ENCODE measurements at places on chromosomes 11 and 22. TPM values are rescaled to one million over a fixed set of nuclear protein-coding genes. Genes with fewer than 3 reads are reported as not detected.

Gene MPEG1
- total RNA-seq = not detected

DNA sequence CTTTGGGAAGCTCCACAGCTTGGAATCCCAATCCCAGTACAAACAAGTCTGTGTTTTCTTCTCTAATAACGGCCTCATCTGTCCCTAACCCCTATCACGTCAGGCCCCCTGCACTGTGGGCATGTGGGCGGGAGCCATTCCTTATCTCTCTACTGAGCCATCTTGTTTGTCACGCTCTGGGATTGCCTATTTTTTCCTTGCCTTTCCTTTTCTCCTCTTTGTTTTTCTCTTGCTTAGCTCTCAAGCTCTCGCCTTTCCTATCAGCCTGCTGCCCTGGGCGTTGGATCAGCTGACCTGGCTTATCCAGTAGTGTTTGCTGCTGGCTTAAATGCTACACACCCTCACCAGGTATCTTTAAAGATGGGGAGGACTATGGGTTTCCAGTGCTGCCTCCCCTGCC, 35.8 kb downstream of the ARHGAP1 start:
- H3K4me1 ChIP-seq = peaks cover 21% of the 10 kb centered on the region
- no peak for DNase-seq
- H3K27ac ChIP-seq = no peak overlapping the region
- H3K36me3 ChIP-seq = peaks cover 30% of the 10 kb centered on the region

DNA sequence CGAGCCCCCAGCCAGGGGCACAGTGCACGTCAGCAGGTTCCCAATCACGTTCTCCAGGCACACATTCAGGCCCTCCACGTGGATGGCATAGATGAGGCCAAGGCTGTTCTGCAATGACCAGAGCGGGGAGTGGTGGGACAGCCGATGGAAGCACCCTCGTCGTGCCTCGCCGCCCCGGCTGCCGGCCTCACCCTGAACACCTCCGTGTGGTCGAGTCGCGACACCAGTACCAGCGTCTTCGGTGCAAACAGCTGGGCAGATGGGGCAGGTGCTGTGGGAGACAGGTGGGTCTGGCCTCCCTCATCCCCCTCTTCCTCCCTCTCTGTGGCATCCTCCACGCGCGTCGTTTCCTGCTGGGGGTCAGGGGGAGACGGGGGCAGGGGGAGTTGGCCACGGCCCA, 7.5 kb downstream of the SBF1 start:
- H3K4me3 ChIP-seq = no peak overlapping the region
- DNase-seq = no peak
- peaks cover 8% of the 10 kb centered on the region for H3K36me3 ChIP-seq
- H3K4me1 ChIP-seq = peaks cover 11% of the 10 kb centered on the region

GRCh38 chr11:117872975-117873827, 3.3 kb downstream of the FXYD6 start:
- H3K4me3 ChIP-seq = no peak overlapping the region
- no peaks in the 10 kb centered on the region for H3K4me1 ChIP-seq
- no peak overlapping the region for H3K27ac ChIP-seq
- no peaks in the 10 kb centered on the region for H3K36me3 ChIP-seq
- peaks cover 78% of the 10 kb centered on the region for H3K27me3 ChIP-seq

DNA sequence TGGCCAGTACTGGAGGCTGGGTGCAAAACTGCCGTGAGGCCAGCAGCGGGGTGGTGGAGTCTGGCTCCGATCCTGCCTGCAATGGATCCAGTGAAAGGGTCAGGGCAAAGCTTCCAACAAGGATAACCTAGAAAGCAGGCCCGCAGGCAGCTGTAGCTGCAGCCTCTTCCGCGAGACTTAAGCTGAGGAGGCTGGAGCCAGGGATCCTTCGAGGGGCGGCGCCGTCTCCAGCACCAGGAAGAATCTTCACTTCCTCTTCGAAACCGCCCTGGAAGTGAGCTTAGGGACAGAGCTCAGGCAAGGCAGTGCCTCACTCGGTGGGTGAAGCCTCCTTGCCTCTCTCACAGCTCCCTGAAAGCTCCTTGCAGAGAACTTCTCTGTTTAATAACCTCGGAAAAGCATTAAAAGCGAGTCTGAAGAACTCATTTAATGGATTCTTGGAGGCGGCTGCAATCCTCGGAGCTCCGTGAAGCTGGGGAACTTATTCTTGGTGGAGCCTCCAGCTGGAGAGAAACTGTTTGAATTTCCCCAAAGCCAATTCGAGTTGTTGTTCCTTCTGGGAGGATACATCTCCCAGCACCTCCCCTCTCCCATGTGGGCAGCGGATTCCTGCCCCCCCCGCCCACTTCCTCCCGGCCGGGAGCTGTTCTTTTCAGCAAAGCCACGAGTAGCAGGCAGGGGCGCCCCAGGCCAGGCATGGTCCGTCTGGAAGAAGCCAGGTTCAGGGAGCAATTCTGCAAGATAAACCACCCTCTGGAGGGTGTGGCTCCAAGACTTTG, 169.9 kb downstream of the CTTN start:
- DNase-seq = peak; percentile 13
- H3K27ac ChIP-seq = no peak overlapping the region
- H3K4me3 ChIP-seq = peak overlapping the region; percentile 74
- H3K4me1 ChIP-seq = no peaks in the 10 kb centered on the region

GRCh38 chr11:62770778-62771143, 435 bp upstream of the TAF6L start:
- H3K4me1 ChIP-seq = peaks cover 22% of the 10 kb centered on the region
- H3K27ac ChIP-seq = peak overlapping the region; percentile 95
- DNase-seq = no peak
- H3K4me3 ChIP-seq = peak overlapping the region; percentile 93
- H3K36me3 ChIP-seq = peaks cover 21% of the 10 kb centered on the region

DNA sequence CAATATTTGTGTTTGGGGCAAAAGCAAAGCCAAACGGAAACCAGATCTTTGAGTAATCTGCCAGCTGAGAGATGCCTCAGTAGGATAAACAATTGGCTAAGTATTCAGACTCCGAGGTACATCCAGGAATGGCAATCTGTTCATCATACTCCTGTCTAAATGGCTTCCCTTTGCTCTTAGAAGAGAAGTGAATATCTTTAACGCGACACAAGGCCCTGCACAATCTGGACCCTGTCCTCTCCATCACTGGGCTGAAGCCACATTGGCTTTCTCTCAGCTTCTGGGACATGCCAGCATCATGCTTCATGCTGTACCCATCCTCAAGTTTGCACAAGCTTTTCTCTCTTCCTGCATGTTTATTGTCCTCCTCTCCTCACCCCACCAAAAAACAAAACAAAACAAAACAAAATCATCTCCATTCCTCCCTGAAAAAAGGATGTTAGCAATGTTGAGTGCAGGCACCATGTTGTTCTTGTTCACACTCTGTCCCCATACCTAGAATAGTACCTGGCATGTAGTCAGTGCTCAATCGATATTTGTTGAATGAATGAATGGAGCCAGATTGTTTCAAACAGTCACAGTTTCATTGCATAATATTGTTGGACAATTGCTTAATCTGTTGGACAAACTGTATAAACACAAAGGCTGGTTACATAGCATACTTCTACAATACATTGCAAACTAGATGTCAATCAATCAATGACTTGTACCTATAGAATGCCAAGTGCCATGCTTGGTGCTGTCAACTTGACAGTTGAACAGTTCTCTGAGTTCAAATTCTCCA, 38.2 kb upstream of the SESN3 start:
- H3K27ac ChIP-seq = no peak overlapping the region
- no peaks in the 10 kb centered on the region for H3K27me3 ChIP-seq
- H3K4me3 ChIP-seq = no peak overlapping the region
- no peak for DNase-seq
- no peaks in the 10 kb centered on the region for H3K4me1 ChIP-seq
- no peaks in the 10 kb centered on the region for H3K36me3 ChIP-seq

DNA sequence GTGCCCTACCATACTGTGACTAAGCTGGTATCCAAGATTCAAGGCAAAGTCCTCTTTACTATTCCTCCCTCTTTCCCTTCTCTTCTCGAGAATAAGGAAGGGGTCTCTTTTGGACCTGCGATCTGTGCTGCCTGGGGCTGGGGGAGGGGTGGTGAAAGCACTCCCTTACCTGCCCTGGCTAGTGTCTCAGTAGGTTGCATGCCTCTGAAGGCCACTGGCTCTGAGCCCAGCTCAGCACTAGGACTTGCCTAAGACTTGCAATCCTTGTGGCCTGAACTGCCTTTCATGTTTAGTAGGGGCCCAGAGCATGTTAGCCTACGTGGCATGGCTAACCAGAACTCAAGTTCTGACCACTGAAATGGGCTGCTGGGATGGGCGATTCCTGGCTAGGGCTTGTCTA, 13.0 kb upstream of the REXO2 start:
- no peaks in the 10 kb centered on the region for H3K4me1 ChIP-seq
- H3K36me3 ChIP-seq = peaks cover 7% of the 10 kb centered on the region
- H3K27me3 ChIP-seq = no peaks in the 10 kb centered on the region
- no peak for DNase-seq
- H3K27ac ChIP-seq = no peak overlapping the region

DNA sequence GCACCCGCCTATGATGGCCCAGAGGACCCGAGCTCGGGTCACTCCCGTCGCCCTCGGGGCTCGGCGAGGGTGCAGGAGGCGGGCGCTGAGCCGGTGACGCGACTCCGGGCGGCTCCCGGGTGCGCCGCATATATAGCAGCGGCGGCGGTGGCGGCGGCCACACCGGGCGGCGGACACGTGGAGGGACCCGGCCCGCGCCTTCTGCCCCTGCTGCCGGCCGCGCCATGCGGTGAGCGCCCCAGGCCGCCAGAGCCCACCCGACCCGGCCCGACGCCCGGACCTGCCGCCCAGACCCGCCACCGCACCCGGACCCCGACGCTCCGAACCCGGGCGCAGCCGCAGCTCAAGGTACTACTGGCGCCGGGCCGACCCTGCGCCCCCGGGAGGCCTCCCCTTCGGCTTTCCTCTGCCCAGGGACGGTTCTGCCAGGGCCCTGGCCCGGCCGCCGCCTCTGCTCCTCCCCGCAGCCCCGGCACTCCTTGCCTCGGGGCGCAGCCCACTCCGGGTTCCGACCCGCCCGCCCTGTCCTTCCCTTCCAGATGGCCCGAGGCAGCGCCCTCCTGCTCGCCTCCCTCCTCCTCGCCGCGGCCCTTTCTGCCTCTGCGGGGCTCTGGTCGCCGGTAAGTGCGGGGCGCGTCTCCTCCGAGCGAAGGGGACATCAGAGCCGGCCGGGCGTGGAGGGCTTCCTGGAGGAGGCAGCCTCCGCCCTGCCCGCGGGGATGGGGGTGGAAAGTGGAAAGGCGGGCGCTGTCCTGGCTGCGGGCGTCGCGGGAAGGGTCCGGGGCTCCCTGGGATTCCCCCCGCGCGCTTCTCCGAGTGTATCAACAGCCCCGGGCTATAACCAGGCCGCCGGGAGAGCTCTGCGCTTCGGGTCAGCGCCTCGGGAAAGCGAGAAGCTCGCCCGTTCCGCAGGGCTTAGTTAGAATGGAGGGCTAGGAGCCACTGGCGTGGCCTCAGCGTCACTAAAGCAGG, at the start of gene GAL:
Gene GAL (plus strand): TSS at position 160 of the 972 bp plus-strand sequence. CDS start 380 bp downstream, at position 540.
- no peak within 1 kb of the TSS for H3K27ac ChIP-seq
- no peaks in the 10 kb centered on the region for H3K36me3 ChIP-seq
- DNase-seq = no peak
- peaks cover 32% of the 10 kb centered on the region for H3K27me3 ChIP-seq
- no peak within 1 kb of the TSS for H3K4me3 ChIP-seq

GRCh38 chr11:109506115-109506514, 84.1 kb downstream of the C11orf87 start:
- no peaks in the 10 kb centered on the region for H3K4me1 ChIP-seq
- no peaks in the 10 kb centered on the region for H3K36me3 ChIP-seq
- no peak overlapping the region for H3K4me3 ChIP-seq
- no peak overlapping the region for H3K27ac ChIP-seq
- no peaks in the 10 kb centered on the region for H3K27me3 ChIP-seq

DNA sequence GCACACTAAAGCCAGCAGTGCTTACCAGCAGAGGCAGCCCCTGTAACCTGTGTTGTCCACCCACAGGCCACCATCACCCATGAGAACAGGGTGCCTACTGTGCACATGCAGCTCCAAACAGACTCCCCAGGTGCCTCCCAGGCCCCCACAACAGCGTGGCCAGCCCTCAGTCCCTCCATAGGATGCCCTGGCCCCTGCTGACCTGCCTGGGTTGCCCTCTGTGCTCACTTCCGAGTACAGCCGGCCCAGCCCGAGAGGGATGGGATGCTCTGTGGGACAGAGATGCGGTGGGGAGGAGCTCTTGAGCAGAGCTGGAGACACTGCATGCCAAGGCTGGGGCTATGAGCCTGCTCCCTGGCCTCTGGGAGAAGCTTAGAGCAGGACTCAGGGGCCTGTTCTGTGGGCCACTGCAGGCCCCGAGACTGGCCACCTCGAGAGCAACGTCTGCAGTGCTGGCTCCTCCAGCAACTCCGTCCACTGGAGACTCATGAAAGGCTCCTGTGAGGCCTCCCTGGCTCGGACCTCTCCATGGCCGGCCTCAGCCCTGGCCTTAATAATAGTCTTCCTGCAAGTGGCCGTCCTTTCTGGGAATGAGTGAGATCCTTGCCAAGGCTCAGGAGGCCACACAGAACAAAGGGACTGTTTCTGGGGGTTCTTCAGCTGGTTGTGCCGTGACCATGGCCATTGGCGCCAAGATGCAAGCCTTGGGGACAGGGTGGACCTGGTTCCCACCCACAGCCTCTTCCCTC, 27.0 kb downstream of the FADS2 start:
- H3K27me3 ChIP-seq = no peaks in the 10 kb centered on the region
- no peak overlapping the region for H3K27ac ChIP-seq
- H3K4me3 ChIP-seq = no peak overlapping the region
- no peaks in the 10 kb centered on the region for H3K4me1 ChIP-seq

DNA sequence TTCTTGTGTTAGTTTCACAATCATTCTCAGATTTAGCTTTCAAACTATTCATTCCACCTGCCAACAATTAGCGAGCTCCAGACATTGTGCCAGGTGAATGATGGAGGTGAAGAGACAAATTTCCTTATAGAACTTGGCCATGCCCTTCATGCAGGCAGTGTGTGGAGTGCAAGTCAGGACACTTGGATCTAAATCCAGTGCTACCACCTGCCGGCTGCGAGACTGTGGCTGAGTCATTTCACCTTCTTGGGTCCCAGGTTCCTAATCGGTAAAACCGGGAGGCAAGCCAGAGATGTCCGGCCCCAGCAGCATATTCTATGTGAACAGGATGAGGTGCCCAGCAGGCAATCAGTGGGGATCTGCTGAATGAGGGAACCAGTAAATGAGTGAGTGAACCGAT, 18.6 kb upstream of the EHF start:
- peaks cover 2% of the 10 kb centered on the region for H3K27me3 ChIP-seq
- peaks cover 4% of the 10 kb centered on the region for H3K36me3 ChIP-seq
- no peak overlapping the region for H3K4me3 ChIP-seq
- peaks cover 60% of the 10 kb centered on the region for H3K4me1 ChIP-seq
- H3K27ac ChIP-seq = no peak overlapping the region

- no peak overlapping the region for H3K27ac ChIP-seq
- H3K36me3 ChIP-seq = no peaks in the 10 kb centered on the region
- H3K4me3 ChIP-seq = no peak overlapping the region
- no peaks in the 10 kb centered on the region for H3K27me3 ChIP-seq
These were observed 5.0 kb downstream of the SNX15 start for GRCh38 chr11:65032216-65032615.

DNA sequence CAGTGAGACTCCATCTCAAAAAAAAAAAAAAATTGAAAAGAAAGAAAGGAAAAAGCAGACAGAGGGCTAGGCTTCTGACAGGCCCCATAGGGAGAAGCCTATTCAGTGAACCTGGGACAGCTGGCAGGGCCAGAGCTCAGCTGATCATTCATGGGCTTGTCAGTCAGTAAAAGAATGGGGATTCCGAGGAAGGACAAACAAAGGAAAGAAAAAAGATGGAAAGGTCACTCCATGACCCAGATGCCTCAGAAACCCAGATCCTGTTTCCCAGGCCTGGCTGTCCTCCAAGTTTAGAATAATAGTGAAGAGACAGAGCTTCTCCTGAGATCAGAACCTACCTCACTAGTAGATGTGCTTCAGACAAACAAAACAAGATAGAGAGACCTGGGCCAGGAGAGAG, 34.3 kb upstream of the ASPHD2 start:
- peaks cover 6% of the 10 kb centered on the region for H3K4me1 ChIP-seq
- no peak for DNase-seq
- no peak overlapping the region for H3K27ac ChIP-seq

All from HFFc6 (cell line).